Activated gamma-delta T cell treated with anti-CD3 and anti-CD28 coated beads, Interleukin-2, amount 50 U/mL, for 16 hours (primary cell): ENCODE measurements at places on chromosomes 2 and 18.
A peak's percentile ranks its signal among the peaks of the same experiment; 100 is the strongest.

GRCh38 chr2:95374921-95375471 is 27.5 kb upstream of the FAHD2A start:
- DNase-seq: no peak

- no peak for DNase-seq
Measured at GRCh38 chr2:108889907-108890306, 99.1 kb downstream of the EDAR start.

DNA sequence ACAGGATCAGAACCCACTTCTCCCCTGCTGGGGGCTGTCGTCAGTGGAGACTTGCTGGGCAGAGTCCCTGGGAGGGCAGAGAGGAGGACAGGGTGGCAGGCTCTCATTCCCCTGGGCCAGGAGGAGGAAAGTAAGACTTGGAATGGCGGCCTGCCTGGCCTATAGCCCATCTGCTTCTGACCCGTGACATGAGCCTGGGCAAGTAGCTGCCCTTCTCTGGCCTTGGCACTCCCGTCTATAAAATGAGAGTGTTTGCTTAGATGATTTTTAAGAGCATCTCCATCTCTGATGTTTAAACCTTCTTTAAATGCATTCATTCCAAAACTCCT is 173.0 kb downstream of the DDX1 start:
- DNase-seq: no peak

DNA sequence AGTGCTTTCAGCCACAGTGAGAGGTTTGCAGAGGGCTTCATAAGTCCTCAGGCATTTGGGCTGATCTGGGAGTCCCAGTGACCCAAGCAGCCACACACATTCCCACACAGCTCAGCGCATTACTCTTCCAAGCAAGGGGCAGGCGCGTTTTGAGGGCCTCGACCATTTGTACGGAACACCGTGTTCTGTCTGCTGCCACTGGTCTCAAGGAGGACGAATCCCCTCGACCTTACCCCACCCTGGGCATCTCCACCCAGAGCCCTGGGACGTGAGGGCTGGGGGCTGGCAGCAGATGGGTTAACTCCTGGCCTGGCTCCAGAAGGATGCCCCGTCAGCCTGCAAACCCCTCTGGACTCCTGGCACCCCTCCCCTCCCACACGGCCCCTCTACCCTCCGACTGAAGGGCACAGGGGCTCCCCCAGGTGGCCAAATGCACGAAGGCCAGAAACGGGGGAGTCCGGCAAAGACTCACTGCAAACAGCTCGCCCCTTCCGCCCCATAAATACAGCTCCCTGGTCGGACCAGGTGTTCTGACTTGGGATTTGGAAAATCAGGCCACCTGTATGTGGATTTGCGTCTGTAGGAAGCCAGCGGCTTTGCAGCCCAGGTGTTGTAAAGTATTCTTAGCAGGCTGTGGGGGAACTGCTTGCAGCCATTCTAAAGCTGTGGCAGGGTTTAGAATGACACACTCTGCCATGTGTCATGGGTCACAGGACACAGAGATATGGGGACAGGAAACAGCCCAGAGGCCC is 33.6 kb upstream of the PTMA start:
- DNase-seq: peak; percentile 38

DNA sequence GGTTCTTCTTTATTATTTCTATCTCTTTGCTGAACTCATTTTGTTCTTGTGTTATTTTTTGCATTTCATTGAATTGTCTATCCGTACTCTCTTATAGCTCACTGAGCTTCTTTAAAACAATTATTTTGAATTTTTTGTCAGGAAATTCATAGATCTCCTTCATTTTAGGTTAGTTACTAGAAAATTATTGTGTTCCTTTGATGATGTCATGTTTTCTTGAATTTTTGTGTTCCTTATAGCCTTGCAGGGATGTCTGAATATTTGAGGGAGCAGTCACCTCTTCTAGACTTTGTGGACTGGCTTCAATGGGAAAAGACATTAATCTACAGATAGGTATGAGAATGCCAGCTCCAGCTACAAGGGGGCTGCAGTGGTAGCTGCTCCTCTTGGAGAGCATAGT is 20.7 kb upstream of the OSBPL6 start:
- DNase-seq: no peak

- DNase-seq: no peak
Measured at GRCh38 chr2:144102386-144102785, 417.5 kb downstream of the ZEB2 start.

DNA sequence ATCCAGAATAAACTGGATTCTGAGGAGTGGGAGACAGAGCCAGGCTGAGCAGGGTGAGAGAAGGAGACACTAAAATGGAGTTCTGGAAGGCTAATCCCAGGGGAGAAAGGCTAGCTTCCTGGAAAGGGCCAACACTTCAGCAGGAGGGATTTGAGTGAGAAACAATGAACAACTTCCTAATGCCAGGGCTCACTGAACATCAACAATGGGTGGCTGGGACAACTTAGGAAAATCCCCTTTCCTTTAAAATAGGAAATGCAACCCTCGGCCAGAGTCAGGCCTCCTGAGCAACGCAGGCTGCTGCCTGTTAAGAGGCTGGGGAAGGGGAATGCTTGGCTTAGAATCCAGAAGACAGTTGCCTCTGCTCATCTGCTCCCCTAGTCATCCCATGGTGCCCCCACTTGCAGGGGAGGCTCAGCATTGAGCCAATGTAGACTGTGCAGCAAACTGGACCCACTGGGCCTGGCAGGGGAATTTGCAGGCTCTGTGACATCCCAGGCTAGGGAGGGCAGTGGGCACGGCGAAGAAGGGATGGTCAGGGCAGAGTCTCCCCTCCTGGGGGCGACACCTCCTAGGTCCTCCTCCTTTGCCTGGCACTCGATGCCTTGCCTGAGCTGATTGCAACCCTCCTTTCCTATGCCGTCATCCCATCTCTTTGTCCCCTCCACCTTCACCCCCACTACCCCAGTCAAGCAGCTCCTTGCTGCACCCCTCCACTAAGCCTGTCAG is 182.5 kb downstream of the TNS1 start:
- no peak for DNase-seq

GRCh38 chr2:150027164-150027563 is 439.6 kb upstream of the MMADHC start:
- no peak for DNase-seq

DNA sequence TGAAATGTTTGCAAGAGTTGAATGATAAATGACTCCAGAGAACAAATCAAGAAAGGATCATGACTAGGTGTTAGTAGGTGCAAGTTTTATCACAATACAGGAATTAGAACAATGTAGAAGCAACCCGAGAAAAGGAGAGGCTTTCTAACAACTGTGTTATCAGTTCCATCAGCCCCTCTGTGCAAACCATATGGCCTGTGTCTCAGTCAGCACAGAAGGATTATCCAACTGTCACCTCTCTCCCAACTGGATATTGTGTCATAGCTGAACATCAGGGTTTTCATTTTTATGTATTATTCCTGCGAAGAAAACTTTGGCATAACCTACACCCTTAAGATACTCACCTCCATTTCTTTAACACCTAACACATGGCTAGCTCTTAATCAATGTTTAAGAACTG is 321.6 kb upstream of the RND3 start:
- no peak for DNase-seq

DNA sequence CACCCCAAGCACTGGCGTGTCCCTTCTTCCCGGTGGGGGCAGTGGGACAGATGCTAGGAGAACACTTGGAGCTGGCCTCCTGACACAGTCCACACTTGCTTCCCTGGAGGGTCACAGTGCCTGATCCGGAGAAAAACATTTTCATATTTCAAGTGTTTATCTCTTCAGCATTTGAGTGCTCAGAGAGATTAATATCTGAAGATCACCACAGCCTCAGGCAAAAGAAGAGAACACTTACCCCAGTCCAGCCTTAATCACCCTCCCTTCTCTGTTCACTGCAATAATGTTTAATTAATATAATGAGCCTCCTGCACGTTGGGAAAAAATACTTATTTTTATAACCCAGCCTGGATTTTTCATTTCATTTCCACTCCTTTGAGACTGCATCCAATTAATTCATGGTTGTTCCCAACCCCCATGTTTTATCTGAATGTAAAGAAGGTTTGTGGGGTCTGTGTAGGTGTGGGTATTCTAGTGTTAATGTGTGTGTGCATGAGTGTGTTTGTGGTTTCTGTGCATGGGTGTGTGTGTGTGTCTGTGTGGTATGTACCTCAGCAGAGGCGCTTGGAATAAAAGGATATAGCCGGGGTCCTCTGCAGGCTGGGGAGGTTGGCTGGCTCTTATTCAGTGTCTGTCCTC is 72.1 kb downstream of the NRP2 start:
- DNase-seq: no peak

DNA sequence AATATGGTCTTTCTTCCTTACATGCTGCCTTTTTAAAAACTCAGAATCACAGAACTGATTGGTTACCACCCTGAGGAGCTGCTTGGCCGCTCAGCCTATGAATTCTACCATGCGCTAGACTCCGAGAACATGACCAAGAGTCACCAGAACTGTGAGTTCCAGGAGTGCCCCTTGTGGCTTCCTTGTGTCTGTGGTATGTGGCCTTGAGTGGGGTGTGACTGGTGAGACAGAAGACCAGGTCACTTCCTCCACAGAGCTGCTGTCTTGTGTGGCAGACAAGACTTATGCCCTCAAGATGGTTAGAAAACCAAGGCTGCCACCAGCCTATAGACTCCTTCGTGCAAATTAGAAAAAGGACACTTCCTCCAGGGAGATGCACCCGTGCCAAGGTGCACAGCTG is 72.6 kb downstream of the EPAS1 start:
- DNase-seq: no peak

DNA sequence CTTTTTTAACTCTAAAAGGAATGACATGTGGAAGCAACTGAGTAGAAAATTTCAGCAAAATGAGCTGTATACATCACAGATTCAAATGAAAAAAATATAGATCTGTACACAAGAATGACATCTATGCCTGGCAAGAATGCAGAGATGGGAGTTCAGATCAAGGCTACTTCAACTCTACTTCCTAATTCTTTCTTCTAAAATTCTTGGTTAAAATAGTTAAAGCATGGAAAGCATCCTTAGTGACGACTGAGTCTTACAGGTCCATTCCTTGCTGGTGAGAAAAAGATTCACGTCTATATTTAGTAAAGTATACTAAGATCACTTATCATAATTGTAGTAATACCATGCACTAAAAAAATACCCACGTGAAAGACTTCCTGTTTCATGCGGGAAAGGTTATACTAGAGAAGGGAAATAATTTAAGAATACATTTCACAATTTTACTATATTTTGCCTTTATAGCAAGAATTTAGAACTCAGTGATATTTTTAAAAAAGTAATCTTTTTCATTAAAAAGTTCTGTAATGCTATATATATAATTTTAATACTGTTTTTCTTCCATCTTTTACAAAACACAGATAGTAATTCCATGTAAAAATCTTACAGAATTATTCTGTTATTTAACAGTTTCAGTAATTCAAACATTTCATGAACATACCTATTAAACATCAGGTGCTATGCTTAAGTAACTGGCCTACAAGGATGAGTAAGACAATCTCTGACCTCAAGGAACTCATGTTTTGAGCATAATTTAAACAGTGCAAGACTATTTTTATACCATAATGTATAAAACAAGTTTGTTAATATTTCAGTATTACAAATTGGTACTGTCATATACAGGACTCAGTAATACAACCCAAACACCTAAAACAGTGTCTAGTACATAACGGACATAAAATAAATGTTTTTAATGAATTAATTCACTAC is 159.6 kb downstream of the BAZ2B start:
- no peak for DNase-seq

- no peak for DNase-seq
Measured at GRCh38 chr18:51578406-51578980, 381.0 kb upstream of the MEX3C start.

GRCh38 chr2:109331896-109332848 is 203.2 kb downstream of the SH3RF3 start:
- no peak for DNase-seq

DNA sequence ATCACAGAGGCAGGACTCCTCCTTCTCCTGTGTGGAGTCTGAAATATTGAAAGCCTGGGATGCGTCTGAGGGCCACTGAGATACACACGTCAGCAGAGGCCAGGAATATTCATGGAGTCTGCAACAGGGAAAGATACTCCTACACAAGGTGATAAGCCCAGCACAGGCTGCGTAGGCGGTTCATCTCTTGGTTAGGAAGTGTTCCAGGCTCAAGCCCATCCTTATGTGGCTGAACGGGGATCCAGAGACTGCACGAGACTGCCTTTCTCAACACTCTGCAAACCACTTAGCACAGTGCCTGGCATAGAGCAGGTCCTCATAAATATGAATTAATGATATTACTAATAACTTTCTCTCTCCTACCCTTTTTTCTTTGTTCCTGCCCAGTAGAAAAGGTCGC is 29.2 kb upstream of the AGPS start:
- DNase-seq: no peak

GRCh38 chr2:222302178-222303018 is 3.6 kb upstream of the PAX3 start:
- no peak for DNase-seq

DNA sequence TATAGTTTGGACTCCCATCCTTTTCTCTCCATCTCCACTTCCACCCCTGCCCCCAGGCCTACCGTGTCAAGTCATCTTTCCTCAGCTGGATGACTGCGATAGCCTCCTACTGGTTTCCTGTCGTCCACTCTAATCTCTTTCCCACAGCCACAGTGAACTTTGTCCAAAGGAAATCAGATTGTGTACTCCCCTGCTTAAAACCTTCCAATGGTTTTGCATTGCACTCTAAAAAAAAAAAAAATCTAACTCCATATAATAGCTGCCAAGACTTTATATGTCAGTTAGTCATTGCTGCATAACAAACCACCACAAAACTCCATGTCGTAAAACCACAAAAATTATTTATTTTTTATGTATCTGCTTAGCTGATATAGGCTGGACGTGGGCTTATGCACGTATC is 160.2 kb upstream of the CCDC68 start:
- DNase-seq: no peak

DNA sequence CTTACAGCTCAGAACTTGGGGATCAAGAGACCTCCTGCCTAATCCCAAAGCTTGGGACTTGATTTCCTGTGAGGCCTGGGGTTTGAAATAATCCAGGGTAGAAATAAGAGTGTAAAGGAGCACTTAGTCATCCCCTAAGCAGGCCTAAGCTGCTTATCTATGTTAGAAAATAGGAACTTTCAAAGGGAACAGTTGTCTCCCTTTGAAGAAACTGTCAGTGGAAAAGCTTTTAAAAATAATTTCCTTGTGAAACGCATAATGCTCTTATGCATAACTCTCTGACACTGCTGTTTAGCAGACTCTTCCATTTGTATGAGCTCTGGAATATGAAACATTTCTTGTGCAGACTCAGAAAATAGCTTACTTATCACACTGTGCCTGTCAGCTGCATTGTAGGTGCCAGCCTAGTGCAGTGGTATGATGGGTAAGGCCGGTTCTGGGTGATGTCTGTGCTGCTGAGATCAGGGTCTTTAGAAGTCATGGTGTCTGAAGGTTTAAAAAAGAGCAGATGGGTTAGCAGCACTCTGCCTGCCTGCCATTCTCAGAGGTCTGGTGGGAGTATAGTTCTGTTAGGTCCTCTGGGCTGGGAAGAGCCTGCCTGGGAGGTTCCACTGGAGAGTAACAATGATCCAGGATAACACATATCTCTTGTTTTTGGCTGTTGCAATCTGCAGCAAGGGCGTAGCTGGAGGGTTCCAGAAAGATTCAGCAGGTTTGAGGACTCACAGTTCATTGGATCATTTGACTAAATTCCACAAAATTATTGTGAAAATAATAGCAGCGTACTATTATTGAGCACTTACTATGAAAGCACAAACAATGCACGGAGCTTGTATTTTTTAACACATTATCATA is 283.2 kb upstream of the MEX3C start:
- no peak for DNase-seq
